ENCODE measurements at places on chromosomes 7 and 10.

DNA sequence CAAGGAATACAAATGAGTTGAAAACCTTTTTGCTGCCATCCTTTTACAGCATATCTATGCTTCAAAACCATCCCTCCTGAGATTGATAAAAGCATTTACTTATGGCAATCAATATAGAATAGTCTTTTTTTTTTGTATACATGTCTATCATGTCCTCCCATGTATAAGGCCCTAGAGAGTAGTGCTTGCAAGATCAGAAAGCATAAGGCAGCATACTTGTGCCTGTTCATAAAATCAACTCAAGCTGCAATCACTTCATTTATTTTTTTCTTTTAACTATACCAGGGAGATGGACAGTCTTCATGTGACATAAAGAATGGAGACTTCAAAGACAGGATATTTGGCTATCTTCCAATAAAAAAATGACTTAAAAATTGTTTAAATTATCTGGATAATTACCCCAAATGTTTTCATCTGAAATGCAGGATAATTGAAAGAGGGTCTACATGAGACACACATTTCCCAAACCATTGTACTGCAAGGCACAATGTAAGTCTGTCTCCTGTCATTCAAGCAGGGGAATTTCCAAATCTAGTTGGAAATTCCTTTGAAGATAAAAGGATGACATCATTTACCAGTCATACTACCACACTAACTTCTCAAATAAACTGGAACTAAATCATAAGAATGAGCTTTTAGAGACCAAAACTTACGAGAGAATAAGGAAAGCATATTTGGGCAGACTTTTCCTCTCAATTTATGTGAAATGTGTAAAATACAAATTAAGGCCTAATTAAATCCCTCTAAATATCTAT lies 22.5 kb downstream of the LRRN3 start:
- peak; percentile 77 for DNase-seq

DNA sequence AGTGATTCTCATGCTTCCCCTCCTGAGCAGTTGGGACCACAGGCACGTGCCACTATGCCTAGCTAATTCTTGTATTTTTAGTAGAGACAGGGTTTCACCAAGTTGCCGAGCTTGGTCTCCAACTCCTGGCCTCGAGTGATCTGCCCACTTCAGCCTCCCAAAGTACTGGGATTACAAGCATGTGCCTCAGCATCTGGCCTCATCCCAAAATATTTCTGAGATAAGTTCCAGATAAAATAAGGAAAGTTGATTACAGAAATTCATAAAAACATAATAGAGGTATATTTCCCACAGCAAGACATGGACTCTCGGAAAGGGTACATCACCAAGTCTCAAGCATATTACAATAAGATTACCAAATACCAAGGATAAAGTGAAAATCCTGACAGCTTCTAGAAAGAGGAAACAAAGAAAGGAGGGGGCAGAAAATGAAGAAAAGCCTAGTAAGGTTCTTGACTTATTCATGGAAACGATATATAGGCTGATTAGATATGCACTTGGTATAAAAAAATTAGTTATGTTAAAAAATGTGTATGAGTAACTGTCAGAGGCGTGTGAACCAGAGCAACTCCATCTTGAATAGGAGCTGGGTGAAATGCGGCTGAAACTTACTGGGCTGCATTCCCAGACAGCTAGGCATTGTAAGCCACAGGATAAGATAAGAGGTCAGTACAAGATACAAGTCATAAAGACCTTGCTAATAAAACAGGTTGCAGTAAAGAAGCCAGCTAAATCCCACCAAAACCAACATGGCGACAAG lies 35.0 kb downstream of the IQUB start:
- DNase-seq, result peak; percentile 37

GRCh38 chr7:30028749-30029635 lies 780 bp downstream of the PLEKHA8 start:
- DNase-seq, result peak; percentile 36

DNA sequence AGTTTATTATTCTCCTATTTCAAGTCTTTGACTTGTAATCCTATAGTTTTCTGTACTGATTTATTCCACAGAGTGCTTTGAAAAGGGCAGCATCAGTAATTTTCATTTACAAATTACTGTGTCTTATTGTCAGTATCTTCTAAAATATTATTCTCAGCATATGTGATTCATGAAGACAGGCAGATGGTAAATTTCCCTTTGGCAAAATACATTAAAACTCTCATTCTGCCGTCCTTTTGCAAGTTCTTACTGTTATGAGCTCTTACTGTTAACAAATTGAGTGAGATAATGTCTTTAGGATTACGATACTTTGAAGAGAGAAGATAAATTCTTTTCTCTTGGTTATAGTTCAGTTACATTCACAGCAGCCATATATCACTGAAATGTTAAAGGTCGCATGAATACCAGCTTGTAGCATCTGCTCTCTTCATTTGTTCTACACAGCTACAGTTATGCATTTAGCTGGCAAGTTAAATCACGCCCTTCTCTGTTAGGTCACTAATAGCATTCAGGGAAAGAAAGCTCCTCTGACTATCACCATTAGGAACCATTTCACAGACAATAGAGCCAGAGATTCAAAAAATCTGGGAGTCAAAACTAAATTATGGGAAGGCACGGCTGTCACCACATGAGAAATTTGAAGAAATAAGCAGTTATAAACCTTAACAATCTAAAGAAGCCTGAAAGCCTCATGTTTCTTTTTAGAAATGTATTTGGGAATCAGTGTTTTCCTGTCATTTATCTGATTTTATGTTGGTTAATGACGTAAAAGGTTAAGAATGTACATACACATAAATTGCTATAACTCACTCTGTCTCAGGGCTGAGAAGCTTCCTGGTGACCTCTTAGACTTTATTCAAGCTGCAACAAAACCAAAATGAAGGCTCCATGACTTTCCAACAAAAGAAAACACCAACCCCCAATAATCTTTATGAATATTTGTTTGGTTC lies 109.6 kb upstream of the SP4 start:
- DNase-seq, result peak; percentile 60

GRCh38 chr10:70585578-70586169 lies 16.9 kb downstream of the PRF1 start:
- DNase-seq, result no peak

Measured in A172 (cell line).